ENCODE measurements at places on chromosomes 4 and X. TPM values are rescaled to one million over a fixed set of nuclear protein-coding genes. Genes with fewer than 3 reads are reported as not detected.
A peak's percentile ranks its signal among the peaks of the same experiment; 100 is the strongest.

Gene FABP2
- not detected for total RNA-seq

Gene HSFX4
- not detected for total RNA-seq

Gene CCKAR
- not detected for total RNA-seq

Gene CLDN22
- total RNA-seq, result not detected

Gene FHDC1
- 0.37 TPM for total RNA-seq

DNA sequence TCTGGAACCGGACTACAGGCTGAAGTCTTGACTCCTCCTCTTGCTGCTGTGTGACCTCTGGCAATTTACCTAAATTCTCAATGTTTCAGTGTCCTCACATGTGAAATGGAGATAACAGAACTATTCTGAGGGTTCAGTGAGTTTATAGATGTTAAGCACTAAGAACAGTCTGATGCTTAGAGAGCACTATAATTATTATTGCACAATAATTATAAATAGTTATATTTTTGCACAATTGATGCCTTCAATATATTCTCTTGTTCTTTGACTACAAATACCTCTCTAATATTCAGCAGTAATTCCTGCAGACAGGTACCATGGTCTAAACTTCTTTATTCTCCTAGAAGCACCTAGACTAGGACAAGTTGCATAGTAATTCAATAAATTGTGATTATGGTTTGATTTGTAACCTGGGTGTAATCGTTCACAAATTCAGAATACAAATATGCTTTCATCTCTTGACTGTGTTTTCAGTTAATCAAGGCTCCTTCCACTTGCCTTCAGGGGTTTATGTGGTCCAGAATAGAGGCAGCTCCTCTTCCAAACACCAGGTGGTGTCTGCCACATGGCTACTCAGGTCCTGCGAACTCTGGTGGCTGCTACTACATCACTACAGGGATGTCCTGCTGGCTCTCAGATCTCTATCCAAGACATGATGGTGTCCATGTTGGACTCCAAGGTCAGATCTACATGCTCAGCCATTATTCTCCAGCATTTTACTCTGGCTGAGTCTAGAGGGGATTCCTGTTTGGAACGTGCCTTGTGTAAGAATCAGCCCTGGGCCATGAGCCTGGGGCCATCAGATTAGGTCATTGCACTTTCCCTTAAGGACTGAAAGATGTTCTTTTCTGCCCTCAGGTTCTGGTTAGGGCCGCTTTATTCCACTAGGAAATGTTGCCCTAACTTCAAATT, 103.4 kb downstream of the QRFPR start:
- DNase-seq, result no peak

DNA sequence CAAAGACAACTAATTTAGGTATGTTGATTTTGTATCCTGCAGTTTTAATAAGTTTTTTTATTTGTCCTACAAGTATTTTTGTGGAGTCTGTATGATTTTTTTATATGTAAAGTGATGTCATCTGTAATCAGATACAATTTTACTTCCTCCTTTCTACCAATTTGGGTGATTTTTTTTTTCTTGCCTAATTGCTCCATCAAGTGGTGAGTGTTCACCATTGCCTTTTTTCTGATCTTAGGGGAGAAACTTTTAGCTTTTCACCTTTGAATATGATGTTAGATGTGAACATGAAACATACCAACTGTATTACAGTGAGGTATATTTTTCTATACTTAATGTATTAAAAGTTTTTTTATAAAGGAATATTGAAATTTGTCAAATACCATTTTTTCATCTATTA, 362.3 kb downstream of the PABPC4L start:
- DNase-seq, result no peak

DNA sequence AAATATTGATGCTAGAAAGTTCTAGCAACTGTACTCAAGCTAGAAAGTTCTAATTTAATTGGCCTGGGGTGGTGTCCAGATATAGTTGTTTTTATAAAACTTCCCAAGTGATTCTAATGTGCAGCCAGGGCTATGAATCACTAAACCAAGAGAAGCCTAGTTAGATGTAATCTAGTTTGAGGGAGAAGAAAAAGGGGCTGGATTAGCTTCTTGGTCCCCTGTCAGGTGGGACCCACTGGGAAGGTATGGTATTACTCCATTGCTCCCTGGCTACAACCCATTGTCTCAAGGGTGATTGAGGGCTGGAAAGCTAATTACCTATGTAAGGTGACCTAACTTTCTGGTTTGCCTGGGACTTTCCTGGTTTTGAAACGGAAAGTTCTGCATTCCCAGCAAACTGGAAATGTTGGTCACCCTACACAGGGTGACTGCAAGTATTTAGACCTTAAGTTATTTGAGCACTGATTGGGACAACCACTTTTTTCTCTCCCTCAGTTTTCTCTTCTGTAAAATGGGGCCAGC, 23.9 kb upstream of the MSN start:
- DNase-seq, result no peak

GRCh38 chr4:722169-722725, 16.6 kb downstream of the PCGF3 start:
- DNase-seq, result peak; percentile 52

GRCh38 chrX:120560405-120560841, 339 bp downstream of the CUL4B start:
- DNase-seq, result peak; percentile 53

- no peak for DNase-seq
Measured at GRCh38 chr4:169987327-169988228, 38.6 kb downstream of the MFAP3L start.

All from right cardiac atrium (tissue), 5 donors.